Suppressor macrophage treated with lipopolysaccharide for 1 hour (primary cell): ENCODE measurements at places on chromosomes 16 and 17.

- no peak for DNase-seq
These were observed 55.1 kb upstream of the LGALS9 start for GRCh38 chr17:27575912-27576252.

DNA sequence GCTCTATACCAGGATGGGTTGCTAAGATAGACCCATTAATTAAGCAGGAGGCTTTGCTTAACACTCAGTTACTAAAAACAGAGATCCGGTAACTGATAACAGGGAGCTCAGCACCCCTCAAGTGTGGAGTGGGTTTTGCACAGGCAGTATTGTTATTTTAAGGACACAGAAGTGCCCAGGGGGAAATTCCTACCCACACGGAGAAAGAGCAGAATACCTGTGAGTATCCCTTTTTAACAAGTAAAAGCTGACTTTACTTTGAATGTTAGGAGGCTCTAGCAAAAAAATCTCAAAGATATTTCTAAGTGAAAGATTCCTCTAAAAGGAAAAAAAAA is 32.8 kb upstream of the HAS3 start:
- DNase-seq = no peak

DNA sequence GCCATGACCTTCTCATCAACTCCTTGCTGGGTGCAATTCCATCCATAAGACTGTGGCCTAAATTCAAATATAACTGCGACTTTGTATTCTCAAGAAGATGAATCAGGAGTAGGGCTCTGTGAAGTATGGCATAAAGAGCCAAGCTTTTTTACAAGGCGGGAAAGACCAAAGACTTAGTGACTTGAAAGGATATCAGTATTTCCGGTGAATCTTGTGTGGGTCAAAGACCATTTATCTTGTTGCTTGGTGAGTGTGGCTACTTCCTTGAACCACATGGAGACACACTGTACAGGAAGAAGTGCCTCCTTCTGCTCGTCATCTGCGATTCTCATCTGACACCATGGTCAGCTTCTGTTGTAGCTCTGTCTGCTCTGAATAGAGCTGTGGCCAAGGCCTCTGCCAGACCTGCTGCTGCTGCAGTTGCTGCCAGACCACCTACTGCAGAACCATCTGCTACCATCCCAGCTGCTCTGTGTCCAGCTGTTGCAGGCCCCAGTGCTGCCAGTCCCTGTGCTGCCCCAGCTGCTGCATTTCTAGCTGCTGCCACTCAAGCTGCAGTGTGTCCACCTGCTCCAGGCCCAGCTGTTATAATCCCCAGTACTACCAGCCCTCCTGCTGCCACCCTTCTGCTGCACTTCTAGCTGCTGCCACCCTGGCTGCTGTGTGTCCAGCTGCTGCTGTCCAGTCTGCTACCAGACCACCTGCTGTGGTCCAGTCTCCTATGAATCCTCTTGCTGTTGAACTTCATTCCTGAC is 6.1 kb upstream of the KRTAP2-4 start:
- no peak for DNase-seq

DNA sequence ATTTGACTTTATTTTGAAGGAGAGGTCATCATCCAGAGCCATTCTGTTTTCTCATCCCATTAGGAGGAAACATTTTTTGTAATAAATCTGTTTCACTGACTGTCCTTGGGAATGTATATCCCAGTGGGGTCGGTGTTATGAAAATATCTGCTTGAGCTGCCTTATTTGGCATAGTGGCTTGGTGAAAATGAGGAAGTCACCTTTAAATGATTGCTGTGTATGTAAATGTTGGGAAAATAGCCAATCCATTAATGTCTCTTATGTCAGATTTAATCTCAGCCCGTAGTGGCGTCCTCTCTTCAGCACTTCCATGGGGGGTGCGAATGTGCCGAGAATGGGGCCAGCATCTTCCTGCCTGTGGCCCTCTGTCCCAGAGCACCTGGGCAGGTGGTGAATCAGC is 57.6 kb downstream of the BANP start:
- DNase-seq = no peak

- no peak for DNase-seq
These were observed 38.6 kb downstream of the RNF112 start for GRCh38 chr17:19449656-19450055.
